ENCODE measurements at places on chromosomes 1 and 21.

DNA sequence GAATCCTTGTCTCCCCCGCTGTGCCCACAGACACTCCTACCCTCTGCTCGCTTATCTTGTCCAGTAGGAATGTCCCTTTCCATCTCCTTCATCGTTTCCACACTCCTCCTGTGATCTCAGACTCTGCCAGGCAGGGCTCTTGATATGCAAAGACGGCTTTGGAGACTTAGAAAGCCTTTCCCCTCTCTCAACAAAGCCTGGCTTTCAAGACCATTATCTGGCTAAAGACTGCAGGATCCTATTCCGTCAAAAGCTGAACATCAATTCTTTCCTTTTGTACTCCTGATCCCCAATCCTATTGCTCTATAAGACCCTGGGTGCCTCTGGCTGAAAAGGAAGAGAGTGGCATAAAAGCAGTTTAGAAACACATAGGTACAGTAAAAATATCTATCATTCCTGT lies 63.9 kb downstream of the SDC3 start:
- no peak for DNase-seq

DNA sequence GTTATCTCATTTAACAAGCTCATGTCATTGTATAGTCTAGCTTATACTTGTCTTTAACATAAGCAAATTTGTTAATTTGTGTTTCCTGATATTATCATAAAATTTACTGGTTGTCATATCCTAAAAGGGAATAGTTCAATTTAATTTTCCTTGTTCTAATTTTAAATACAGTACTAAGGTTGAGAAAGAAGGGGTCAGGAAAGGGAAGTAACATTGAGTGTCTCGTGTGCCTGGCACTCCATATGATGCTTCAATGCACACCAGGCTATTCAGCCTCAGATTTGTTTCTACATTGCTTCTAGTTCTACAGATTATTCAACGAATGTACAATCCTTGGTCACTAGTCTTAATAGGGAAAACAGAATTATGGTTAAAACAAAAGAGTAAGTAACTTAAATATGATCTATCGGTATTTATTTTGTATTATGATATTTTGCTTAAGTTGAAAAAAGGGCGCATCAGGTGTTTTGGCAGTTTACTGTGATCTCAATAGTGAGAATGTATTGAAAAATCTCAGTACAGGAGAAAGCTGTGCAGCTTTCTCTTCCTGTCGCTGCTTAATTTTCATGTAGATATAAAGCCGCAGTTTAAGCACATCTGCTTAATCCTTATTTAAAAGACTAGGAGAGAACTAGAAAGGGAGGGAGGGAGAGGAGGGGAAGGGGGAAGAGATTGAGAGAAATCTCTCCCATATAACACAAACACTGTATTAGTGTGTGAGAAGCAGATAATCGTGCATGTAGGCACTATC lies 13.0 kb downstream of the PTPRC start:
- DNase-seq, result no peak

GRCh38 chr1:222784371-222784770 lies 30.5 kb upstream of the DISP1 start:
- no peak for DNase-seq

GRCh38 chr1:243438815-243439214 lies 183.0 kb downstream of the SDCCAG8 start:
- DNase-seq, result no peak

DNA sequence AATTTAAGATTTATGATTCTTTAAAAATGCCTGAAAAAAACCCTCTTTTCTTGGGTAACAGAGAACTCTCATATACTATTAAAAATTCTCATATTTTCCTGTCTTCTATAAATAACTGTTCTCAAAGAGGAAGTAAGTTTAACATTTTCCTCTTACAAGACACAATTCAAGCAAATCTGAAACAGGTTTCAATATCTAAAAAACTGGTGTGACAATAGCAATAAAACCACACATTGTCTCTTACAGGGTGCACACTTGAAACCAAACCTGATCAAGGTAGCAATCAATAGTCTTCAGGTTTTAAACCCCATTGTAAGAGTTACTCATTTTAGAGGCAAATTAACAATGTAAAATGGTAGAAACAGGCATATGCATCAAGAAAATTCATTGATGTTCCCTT lies 28.0 kb downstream of the FUBP1 start:
- no peak for DNase-seq

GRCh38 chr1:26124418-26125331 lies 13.1 kb downstream of the PDIK1L start:
- DNase-seq, result no peak

GRCh38 chr1:53620061-53620855 lies 118.7 kb downstream of the GLIS1 start:
- DNase-seq, result no peak

DNA sequence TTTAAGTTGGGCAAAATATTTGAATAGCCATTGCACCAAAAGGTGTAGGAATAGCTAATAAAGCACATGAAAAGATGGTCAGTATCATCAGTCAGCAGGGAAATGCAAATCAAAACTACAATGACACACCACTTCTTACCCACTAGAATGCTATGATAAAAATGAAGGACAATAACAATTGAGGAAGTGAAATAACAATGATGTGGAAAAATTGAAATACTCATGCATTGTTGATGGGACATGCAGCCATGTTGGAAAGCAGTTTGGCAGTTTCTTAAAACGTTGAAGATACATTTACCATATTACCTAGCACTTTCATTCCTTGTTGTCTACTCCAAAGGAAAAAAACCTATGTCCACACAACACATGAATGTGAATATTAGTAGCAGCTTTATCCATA lies 28.4 kb downstream of the HSD3B1 start:
- no peak for DNase-seq

DNA sequence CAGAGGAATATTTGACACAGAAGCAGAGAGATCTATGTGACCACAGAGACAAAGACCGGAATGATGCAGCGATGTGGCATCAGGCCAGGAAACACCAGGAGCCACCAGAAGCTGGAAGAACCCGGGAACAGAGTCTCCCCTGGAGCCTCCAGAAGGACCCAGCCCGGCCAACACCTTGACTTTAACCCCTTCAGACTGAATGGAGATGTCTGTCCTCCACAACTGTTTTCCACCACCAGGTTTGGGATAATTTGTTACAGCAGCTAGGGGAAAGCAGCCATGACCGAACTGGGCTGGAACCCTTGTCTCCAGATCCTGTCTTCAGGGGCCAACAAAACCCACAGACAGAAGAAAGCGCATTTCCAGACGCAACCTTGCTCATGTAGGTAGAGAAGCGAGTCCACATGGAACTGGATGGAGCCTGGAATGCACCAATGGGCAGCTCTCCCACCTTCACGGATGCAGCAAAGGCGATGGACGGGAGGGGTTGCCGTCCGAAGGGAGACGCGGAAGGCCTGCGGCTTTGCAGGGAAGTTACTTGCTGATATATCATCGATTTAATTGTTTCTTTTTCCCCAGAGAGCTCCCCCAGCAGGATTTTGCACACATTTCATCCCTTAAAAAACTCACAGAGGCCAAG lies 396.6 kb downstream of the NPHP4 start:
- DNase-seq, result no peak

- DNase-seq, result no peak
Observed at GRCh38 chr1:32242341-32242851, 4.6 kb upstream of the FAM167B start.

DNA sequence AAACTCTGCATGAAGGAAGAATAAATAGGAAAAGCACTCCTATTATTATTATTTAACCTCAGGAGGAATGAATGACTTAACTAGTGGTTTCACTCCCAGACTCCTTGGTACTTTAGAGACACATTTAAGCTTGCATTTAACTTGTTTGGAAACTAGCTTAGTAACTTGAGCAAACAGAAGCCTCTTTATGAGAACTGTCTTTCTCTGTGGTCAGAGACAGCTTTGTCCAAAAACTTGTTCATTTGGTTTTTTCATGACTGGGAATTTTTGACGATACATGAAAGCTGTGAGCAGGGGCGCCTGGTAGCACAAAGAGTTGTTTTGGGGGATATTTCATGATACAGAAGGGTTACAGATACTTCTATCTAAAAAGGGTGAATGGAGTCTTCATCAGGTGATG lies 33.6 kb upstream of the VTCN1 start:
- DNase-seq, result no peak

- no peak for DNase-seq
Observed at GRCh38 chr1:53947172-53947907, 1.2 kb downstream of the LRRC42 start.

DNA sequence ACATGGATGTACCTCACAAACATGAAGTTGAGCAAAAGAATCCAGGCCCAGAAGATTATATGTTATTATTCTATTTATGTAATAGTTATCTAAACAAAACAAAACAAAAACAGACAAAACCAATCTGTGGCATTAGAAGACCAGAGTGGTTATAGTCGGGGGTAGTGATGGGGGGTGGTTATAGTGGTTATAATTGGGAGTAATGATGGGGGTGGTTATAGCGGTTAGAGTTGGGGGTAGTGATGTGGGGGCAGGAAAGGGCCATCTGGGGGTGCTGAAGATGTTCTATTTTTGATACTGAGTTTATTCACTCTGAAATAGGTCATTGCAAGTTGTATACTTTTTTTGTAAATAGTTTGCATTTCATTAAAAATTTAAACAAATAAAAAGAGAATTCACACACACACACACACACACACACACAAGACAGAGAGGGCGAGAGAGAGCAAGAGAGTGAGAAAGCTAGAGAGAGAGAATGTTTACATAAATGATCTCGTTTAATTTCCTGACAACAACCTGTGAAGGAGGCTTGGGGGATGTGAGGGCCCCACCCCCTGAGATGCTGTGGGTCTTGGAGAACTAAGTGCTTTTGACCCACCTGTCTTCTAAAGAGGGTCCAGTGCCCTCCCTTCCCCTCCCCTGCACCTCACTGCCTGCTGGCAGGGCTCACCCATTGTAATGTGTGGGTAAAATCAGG lies 37.4 kb downstream of the RHOU start:
- DNase-seq, result no peak

DNA sequence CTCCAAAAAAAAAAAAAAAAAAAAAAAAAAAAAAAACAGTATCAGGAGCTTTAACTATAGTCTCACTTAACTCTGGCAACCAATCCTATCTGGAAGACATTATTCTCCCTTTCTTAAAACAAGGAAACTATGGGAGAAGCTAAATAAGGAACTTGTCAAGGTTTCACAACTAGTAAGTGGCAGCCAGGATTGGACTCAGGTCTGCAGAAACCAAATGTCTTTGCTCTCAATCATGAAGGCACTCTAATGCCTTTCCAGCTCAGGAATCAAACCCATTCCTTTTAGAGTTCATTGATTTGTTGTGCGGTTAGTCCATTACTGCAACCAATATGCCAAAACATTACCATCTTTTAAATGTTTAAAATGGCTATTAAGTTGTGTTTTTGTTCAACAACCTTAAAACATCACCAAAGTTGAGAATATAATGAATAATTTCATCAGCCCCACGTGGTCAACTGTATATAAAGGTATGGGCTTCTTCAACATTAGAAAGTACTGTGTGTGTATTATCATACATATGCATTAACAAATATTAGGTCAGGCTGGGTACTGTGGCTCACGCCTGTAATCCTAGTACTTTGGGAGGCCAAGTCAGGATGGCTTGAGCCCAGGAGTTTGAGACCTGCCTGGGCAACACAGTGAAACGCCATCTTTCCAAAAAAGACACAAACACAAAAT lies 1.5 kb downstream of the EPRS1 start:
- DNase-seq, result no peak

GRCh38 chr1:44511769-44512168 lies 106.7 kb downstream of the RNF220 start:
- DNase-seq, result no peak

DNA sequence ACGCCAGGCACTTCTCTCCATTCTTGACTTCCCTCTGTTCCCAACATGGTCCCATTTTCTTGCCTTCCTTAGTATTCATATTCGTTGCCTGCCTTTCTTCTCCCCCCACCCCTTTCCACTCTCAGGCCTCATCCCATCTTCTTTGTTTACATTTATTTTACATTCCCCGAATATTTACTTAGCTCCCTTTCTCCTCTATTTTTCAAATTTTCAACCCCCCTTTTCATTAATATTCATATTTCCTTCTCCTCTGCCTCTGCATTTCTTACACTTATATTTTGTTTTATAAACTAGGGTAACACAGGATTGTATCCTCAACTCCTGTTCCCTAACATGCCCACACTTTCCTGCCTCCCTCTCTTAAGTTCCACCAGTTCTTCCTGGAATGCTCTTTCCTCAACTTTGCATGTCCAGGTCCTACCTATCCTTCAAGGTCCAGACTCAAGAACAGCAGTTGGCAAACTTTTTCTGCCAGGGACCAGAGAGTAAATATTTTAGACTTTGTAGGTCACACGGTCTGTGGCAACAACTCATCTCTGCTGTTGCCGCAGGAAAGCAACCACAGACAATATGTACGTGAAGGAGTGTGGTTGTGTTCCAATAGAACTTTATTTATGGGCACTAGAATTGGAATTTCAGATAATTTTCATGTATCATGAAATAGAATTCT lies 29.8 kb upstream of the A3GALT2 start:
- DNase-seq, result no peak

DNA sequence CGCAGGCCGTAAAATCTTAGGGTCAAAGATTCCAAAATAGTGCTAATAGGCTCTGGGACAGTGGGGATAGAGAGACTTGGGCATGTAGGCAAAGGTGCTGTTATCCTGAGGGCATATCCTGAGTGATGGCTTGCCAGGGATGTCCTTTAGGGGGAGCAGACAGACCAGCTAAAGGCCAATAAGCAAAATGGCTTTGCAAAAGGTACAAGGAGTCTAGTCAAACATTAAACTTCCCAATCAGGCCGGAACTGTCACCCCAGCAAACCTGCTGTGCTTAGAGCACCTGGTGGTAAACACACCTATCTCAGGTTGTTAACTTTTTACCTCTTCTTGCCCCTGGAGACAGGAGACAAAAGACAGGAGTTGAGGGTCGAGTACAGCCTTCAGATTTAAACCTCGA lies 49.1 kb downstream of the TRABD2B start:
- no peak for DNase-seq

DNA sequence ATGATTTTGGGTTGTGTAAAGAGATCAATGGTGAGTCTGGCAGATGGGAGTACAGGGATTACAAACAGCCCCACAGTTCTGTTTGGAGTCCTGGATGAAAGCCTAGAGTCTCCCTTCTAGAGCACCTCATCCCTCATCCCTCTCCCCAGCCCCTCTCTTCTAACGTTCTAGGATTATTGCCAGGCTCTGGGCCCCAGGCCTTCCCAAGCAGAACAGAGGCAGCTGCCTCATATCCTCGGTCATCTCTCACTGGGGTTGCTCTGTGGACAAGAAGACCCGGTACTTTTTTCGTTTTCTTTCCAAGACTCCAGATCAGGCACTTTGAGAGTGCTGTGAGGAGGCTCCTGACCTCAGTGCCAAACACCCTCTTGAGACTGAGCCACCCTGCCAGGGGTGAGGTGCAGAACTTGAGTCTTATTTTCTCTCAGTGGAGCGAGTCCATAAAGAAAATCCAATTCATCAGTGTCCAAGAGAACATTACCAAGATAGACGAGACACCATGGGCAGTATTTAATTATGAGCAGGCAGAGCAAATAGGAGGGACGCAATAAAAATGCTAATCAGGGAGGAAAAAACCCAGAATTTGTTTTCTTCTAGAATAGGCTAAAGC lies 17.1 kb upstream of the KCND3 start:
- no peak for DNase-seq
